ENCODE measurements at places on chromosomes 12 and 14.

DNA sequence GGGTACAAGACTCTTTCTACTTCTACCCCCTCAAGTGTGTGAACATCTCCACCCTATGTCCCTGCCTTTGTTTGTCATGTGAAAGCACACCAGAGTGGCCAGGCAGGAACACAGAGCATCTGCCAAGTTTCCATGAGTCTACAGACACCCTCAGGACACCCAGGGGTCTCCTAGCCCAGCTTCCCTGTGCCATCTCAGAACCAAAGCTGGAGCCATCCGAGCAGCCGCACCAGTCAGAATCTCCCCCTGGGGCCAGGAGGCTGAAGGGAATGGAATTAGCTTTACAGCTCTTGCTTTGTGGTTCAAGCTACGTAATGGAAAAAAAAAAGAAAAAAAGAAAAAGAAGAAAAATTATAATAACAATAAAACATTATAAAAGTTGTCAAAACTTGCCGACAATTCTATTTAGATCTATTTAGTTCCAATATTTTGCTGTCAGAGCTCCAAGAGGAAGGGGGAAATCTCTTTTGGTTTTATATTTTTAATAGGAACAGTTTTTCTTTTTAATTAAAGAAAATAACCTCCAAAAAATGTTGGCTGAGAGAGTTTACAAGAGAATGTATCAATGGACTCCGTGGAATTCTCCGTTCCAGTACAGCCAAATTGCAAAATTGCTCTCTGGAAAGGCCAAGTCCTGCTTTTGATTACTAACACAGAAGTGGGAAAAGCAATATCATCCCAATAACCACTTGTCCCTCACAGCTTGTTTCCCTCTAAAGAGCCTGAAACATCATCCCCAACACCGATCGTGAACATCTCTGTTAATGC is 37.1 kb downstream of the TBX5 start:
- DNase-seq = no peak

DNA sequence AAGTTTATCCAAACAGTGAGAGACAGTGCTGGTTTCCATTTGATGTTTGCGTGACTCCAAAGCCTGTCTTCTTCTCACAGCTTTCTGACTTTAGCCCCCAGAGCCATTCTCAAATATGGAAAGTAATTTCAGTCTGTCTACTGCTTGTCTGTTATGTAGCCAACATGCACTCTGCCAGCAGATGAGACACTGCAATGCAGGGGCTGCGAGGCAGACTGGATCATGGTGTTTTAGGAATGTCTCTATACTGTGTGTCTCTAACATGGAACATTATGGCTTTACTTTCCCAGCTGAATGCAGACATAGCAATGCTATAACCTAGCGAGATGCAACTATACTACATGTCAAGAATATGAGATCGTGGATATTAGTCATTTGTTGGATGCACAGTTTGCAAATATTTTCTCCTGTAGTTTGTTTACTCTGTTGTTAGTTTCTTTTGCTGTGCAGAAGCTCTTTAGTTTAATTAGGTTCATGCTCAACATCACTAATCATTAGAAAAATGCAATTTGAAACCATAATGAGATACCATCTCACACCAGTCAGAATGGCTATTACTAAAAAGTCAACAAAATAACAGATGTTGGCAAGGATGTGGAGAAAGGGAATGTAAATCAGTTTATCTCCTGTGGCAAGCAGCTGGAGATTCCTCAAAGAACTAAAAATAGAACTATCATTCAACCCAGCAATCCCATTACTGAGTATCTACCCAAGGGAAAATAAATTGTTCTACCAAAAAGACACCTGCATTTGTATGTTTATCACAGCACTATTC is 235.8 kb upstream of the TMTC1 start:
- no peak for DNase-seq

GRCh38 chr14:61934385-61934784 is 172.2 kb downstream of the SNAPC1 start:
- no peak for DNase-seq

DNA sequence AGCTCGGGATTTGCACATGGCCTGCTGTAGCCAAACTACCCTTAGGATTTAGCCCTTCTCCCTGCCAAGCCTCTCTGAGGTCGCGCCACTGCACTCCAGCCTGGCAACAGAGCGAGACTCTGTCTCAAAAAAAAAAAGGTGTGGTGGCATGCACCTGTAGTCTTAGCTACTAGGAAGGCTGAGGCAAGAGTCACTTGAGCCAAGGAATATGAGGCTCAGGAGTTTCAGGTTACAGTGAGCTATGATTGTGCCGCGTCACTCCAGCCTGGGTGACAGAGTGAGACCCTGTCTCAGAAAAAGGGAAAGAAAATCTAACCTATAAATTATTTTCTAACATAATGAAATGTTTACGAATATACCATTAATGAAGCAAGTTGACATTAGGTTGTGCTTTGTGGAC is 29.7 kb downstream of the ESRRB start:
- no peak for DNase-seq

DNA sequence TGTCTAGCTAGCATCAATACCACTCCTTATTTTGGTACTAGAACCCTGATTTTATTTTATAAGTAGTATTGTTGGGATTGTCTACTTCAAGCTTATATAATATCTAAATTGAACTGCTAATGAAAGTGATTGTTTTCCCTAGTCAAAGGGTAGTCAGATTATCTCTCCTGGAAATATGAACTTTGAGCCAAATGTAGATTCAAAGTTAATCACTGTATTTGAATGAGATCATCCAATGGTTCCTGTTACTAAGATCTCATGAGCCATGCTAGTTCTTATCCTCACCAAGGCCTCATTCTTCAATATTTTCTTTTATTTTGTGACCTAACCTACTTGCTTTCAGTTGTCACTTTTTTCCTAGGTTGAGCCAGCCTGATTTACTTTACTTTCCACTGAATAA is 276.7 kb downstream of the RASSF9 start:
- no peak for DNase-seq

GRCh38 chr14:23481979-23482822 is 12.7 kb downstream of the NGDN start:
- no peak for DNase-seq

- no peak for DNase-seq
Measured at GRCh38 chr12:92574051-92574783, 128.6 kb upstream of the PLEKHG7 start.

DNA sequence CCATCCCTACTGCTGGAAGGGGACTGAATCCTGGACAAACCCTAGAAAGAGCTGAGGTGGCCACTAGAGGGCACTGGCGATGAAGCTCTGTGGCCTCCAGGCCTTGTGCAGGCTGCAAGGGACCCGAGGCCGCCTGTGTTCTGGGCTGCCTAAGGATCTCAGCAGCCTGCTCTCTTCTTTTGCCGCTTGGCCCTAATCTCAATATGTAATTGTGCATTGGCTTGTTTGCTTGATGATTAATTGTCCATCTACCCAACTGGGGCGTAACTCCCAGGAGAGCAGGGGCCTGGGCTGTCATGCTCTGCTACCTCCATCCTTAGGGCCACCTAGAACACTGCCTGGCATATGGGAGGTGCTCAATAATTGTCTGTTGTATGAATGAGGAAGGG is 73.8 kb downstream of the SYNE3 start:
- peak; percentile 84 for DNase-seq

DNA sequence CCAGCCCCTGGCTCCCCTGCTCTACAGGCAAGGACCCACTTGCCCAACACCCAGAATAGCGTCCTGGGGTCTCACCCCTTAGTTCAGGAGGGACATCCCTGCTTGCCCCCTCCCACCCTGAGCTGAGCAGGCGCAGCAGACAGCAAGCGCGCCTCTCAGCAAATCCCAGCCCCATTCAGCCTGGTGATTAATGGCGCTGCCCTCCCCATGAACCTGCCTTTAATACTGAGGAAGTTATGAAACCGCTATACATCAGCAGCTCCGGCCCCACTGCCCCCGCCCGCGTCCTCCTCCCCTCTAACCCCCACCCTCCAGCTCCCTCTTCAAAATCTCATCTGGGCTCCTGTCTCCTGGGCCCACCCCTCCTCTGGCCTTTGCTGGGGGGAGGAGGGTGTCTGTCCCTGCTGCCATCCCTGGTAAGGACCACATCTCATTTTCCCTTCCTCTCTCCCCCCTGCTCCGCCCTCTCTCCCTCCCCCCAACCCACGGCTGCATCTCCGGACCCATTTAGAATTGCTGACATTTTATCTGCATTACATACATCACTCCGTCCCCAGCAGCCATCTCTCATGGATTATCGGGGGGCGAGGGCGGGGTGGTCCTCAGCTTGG is 7.1 kb upstream of the SMUG1 start:
- peak; percentile 96 for DNase-seq
